Non-pigmented ciliary epithelial cell (primary cell): ENCODE measurements at places on chromosomes 7 and 10.

DNA sequence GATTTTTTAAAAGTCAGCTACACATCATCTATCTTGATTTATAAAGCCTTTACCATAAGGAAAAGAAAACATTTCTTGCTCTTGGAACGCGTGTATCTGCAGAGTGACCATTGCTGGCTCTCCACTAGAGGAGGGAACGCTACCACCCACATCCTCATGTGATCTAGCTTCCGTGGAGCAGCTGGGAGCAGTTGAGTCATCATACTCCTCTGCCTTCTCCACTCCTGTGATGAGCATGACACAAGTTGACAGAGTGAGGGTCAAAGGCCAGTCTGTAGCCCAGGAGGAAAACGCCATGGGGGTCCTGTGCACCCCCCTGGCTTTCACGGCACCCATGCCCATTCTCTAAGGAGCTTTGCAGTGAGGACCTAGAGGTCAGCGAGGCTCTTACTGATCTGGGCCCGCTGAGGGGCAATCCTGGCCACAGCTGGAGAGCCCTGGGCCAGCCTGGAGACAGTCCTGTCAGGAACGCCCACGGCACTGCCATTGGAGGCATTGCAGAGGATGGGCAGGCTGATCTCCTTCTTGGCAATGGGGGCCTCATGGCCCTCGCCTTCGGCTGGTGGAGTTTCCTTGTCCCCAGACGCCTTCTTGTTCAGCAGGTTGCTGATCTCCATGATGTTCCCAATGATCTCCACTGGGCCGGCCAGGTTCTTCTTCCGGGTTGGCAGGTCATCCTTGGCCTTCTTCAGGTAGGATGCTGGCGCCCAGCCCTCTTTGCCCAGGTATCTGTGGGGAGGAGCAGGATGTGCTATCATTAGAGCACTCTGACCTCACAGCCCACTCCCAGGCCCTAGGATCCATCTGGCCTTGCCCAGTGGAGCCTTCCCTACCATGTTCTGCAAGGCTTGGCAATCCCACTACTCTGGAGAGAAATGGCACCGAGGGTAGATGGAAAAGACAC lies 119.2 kb downstream of the NEURL1 start:
- DNase-seq: peak; percentile 66

DNA sequence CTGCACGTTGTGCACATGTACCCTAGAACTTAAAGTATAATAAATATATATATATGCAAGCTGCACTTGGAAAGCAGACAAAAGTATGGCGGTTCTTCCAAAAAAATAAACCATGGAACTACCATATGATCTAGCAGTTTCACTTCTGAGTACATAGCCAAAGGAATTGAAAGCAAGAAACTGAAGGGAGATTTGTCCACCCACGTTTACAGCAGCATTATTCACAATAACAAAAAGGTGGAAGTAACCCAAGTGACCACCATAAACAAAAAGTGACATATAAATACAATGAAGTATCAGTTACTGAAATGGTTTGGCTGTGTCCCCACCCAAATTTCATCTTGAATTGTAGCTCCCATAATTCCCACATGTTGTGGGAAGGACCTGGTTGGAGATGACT lies 525.3 kb upstream of the CELF2 start:
- DNase-seq: no peak

- DNase-seq: no peak
Measured at GRCh38 chr7:66779669-66780409, 39.3 kb downstream of the RABGEF1 start.

- no peak for DNase-seq
Measured at GRCh38 chr7:38057829-38058228, 120.2 kb upstream of the STARD3NL start.

DNA sequence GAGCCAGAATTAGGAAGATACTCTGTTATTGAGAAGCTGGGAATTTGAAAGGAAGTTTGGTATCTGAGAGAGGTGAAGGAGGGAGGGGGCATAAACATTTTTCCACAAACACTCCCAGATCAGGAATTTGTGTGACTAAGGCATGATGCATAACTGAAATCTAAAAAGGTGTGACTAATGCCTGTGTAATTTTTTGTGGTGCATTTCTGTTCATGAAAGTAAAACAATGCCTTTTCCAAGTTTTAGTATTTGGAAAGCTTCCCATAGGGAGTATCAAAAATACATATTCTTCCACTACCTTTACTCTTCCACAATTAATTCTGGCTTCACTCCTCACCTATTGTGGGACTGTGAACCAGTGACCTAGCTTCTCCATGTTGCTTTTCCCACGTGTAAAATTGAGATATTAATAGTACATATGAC lies 56.4 kb upstream of the CAV2 start:
- DNase-seq: peak; percentile 89

- DNase-seq: no peak
Measured at GRCh38 chr7:139699640-139700504, 77.9 kb downstream of the HIPK2 start.

GRCh38 chr10:35448687-35449662 lies 112.7 kb downstream of the CCNY start:
- no peak for DNase-seq

GRCh38 chr7:138352570-138353461 lies 107.2 kb upstream of the TRIM24 start:
- no peak for DNase-seq

DNA sequence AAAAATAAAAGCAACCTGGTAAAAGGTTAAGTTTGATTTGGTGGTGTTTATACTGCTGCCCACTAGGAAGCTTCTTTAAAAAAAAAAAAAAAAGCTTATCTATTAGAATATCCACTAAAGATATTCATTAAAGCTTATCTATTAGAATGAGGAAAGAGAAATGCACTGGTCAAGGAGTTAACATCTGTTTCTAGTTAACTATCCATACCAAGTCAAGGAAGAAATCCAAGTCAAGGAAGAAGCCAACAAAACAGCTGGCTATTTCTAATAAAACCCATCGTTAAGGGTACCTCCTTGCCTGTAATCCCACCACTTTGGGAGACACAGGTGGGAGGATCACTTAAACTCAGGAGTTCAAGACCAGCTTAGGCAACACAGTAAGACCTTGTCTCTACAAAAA lies 82.6 kb downstream of the JMJD1C start:
- DNase-seq: no peak

DNA sequence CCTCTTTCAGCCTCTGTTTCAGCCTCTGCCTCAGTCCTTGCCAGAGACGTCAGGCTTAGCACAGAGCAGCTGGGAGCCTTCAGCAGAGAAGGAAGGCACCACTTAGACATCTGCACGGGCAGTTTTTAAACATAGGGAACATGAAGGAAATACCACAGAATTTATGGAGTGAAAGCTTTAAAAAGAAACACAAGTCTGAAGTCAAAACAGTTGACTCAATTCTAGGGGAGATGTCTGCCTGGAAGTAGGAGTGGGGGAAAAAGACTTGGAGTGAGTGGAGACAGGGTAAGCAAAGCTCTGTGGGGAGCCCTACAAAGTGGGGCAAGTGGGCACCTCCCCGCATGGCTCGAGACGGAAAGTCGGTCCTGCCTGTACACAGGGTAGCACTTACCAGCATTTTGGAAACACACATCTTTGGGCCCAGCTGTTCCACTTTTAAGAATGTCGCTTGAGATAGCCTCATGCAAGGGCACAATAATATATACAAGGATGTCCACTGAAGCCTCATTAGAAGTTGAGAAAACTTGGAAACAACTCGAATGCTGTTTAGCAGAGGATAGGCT lies 5.0 kb upstream of the TBXAS1 start:
- peak; percentile 42 for DNase-seq

GRCh38 chr10:130054021-130054420 lies 56.6 kb downstream of the C10orf143 start:
- DNase-seq: no peak

GRCh38 chr10:34626158-34626880 lies 188.8 kb downstream of the PARD3 start:
- no peak for DNase-seq

DNA sequence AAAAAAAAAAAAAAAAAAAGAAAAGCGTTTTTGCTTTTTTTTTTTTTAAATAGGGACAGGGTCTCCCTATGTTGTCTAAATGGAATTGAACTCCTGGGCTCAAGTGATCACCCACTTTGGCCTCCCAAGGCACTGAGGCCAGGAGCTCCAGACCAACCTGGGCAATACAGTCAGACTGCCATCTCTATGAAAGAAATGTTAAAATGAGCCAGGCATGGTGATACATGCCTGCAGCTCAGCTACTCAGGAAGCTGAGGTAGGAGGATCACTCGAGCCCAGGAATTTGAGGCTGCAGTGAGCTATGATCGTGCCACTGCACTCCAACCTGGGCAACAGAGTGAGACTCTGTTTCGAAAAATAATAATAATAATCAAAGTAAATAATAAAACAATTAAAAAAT lies 16.5 kb upstream of the LMTK2 start:
- DNase-seq: no peak

DNA sequence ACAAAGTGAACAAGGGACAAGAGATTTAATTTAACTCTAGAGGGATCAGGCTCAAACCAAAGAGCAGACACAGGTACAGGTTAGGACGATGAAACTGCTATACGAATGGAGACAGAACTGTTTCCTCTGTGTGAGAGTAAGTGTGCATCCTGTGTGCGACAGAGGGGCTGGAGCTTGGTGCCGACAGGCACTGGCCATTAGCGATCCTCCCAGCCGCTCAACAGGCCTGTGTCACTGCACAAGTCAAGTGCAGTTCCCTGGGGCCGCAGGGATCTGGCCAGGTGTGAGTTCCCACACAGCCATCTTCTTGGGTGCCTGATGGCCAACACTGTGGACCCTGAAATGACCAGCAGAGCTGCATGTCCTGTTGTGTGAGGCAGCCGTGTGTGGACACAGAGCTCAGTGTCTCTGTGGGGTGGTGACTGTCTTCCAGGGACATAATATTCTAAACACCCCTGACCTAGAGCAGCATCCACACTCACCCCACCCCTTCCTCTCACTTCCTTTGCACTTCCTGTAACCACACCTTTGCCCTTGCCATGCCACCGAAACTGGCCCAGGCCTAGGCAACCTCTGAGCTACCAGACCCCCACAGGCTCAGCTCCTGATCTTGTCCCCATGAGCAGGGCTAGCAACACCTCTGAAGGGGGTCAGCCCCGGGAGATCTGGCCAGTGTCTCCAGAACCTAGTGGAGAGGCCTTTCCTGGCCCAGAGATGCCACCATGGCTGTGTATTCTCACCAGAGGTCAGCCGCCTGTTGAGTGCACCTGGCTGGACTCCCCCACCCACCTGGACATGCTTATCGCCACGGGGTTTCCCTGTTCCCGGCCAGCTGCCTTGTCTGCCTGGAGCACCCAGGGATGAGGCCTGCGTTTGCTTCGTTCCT lies 11.7 kb upstream of the TBRG4 start:
- DNase-seq: no peak

GRCh38 chr7:33815336-33815735 lies 90.0 kb upstream of the BMPER start:
- no peak for DNase-seq

DNA sequence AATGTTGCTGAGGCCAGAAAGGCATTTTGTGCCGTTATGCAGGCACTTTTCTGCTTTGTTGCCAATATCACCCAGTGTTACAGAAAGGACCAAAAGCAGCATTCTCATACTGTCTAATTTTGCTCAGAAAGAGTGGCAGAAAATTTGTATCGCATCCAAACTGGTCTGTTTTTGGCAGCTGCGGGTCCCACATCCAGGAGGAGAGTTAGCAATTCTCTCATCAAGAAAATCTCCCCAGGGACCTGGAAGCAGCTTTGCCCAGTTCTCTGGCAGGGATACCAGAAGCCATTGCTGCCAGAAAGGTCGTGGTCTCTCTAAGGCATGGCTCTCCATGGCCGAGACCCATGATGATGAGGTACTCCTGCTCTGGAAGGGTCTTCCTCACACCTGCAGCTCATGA lies 489.2 kb upstream of the ZMIZ1 start:
- DNase-seq: no peak

DNA sequence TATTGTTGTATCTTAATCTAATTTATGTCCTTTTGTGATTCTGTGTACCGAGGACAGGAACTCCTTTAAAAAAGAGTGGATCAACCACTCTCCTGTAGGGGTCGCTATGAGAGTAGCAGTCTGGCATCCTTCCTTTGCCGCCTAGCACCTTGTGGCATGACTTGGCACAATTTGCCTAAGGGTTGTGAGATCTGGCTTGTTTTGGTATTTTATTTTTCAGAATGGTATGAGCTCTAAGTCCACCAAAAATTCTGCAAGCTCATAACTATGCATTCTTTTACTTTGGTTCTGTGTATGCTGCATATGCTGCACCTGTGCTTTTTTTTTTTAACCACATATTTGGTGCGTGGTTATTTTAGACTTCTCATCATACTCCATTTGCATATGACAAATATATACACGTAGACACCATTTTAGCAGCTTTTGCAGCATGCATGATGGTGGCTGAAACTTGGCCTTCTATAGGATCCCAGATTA lies 112.8 kb downstream of the CDK14 start:
- no peak for DNase-seq
